ENCODE measurements at places on chromosomes 11 and 22. TPM values are rescaled to one million over a fixed set of nuclear protein-coding genes. Genes with fewer than 3 reads are reported as not detected.

Gene DGCR2
- 81.8 TPM for total RNA-seq

Gene USP2
- total RNA-seq = 1.1 TPM

Gene GRM5
- 9.2 TPM for total RNA-seq

Gene OPCML
- not detected for total RNA-seq

Gene APOBEC3H
- not detected for total RNA-seq

Gene LDLRAD3
- total RNA-seq = 16.2 TPM

Gene RIN1
- total RNA-seq = 17.6 TPM

GRCh38 chr22:49198705-49199084 lies 629.0 kb downstream of the BRD1 start:
- no peak for DNase-seq

DNA sequence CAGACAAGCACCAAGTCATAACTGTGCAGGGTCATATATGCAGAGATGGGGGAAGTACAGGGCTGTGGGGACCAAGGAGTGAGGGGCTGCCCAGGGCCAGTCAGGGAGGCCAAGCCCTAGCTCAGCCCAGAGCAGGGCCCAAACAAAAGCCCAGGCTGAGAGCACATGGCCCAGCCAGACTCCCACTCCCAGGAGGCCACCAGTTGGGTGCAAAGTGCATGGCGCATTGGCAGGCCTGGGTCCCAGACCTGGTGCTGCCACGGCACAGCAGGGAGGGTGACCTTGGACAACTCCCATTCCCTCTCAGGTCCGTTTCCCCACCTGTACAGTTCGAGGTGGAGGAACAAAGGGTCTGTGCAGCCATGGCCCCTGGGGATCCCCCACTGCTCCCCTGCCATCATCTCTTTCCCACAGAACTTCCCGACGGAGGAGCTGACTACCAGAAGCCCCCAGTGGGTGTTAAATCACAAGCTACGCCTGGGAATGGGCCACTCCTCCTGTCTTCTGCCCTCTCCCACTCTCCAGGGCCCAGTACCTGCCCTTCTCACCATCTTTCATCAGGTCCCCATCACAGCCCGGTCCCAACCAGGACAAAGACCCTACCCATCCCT lies 608 bp downstream of the NIPSNAP1 start:
- DNase-seq = no peak

DNA sequence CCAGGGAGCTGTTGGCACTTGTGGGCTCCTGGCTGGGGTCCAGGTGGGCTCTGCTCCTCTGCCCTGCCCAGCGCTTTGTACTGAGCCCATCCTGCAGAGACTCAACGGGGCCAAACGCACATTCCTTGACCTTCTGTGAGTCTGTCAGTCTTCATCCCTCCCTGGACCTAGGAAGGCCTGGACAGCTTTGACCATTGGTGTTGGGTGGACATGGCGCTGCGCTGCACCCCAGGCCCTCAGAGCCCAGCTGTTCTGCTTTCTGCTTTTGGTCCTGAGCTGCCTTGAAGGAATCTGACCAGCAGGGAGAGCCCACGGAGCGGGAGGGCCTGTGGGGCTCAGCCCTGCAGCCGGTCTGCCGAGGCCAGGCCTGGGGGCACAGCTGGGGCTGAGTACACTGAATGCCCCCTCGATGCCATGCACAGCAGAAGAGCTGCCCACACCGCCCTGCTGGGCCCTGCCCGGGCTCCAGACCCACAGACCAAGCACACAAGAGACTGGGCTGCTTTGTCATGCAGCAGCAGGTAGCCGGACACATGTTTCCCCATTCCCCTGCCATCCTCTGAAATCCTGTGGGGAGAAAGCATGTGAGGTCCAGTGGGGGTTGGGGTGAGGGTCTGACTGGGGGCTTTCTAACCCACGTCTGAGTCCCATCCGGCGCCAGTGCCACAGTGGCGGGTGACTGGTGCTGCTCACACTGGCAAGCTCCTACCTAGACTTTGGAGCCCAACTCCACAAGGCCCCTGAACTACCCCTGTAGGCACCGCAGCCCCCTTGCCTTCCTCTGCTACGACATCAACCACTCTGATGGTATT lies 24.1 kb upstream of the CCDC188 start:
- peak; percentile 55 for DNase-seq

GRCh38 chr22:37230673-37231405 lies 13.2 kb downstream of the RAC2 start:
- no peak for DNase-seq

- no peak for DNase-seq
These were observed 2.7 kb downstream of the FAM118A start for GRCh38 chr22:45312415-45312814.

DNA sequence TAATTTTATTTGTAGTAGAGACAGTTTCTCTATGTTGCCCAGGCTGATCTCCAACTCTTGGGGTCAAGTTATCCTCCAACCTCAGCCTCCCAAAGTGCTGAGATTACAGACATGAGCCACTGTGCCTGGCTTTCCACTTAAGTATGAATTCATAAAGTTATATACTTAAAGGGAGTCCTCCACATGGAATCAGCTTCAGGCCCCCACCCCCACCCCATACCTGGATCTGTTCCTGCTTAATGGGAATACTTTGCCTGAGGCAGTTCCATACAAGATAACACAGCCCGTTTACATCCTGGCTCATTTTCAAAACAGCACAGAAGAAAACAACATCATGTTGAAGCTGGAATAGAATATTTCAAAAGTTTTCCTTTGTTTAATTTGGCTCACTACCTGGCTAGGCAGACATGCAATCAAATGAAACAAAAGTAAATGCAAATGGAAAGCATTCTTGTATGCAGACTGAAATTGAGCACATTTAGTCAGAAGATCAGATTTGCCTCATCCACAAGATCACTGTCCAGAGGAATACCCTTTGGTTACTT lies 82.4 kb downstream of the FAT3 start:
- no peak for DNase-seq

GRCh38 chr11:77206264-77207018 lies 78.4 kb downstream of the MYO7A start:
- DNase-seq = no peak

DNA sequence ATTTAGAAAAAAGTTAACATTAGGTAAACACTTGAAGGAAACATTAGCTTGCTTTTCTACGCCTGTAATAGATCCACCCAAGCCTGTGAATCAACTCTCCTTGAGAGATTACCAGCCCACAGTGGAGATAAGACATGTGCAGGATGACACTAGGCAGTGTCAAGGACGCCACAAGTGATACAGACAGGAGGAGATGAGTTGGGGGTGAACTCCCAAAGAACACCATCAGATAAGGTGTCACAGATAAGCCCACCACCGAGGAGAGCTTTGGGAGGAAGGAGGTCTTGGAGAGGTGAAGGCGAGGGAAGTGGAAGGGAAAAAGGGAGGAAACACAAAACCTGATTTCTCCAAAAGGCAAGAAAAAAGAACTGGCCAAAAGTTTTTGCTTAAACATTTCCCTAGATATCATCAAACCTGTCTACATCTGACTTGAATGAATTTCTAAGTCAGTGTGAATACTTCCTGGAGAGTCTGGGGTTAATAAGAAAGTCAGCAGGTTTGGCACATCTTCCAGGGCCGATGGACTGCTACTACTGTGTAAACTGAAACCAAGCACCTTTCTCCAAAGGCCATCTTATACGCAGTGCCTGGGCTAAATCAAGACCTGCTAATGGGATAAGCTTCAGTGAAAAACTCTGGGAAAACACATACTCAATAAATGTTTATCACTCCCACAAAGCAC lies 15.5 kb downstream of the CLTCL1 start:
- DNase-seq = no peak

DNA sequence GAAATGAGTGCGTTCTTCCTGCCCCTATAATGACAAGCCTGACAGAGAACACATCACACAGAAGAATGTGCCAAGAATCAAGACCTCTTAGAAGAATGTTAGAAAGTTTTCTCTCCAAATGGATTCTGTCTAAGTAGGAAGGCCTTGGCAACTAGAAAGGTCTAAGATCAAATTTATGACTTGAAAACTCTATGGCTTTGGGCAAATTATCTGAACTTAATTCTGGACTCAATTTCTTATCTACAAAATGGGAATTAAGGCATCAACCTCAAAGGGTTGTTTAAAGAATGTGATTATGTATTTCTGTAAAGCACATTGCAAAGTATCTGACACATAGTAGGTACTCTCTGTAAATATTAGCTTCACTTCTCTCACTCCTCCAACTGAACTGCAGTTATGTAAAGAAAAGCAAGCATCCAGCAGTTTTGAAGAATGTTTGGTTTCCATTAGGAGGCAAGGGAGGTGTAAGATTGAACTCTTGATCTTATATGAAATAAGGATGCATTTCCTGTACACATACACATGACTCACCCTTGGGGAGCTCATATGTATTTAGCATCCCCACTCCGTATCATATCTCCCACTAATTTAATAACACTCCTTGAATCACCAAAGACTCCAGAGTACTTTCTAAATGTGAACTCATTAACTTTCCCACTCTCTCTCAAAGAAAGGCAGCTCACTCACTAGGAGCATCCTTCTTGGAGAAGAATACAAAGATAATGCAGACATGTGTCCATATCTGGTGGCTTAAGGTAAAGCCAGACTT lies 77.6 kb downstream of the ETS1 start:
- no peak for DNase-seq

DNA sequence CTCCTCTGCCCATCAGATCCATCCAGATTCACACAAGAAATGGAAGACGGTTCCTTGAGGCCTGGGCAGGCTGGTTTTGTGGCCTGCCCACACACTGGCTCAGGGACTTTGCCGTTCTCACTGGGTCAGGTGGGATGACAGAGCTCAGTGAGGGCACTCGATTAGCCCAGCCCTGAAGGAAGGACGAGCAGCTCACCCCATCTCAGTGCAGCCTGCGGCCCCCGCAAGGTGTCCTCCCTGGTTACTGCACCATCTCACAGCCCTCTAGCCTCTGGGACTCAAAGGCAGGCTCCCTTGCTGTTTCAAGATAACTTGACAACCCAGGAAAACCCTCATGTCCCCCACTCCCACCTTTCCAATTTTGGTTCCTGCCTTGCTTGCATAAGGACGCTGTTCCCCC lies 4.2 kb downstream of the SLC16A8 start:
- no peak for DNase-seq

DNA sequence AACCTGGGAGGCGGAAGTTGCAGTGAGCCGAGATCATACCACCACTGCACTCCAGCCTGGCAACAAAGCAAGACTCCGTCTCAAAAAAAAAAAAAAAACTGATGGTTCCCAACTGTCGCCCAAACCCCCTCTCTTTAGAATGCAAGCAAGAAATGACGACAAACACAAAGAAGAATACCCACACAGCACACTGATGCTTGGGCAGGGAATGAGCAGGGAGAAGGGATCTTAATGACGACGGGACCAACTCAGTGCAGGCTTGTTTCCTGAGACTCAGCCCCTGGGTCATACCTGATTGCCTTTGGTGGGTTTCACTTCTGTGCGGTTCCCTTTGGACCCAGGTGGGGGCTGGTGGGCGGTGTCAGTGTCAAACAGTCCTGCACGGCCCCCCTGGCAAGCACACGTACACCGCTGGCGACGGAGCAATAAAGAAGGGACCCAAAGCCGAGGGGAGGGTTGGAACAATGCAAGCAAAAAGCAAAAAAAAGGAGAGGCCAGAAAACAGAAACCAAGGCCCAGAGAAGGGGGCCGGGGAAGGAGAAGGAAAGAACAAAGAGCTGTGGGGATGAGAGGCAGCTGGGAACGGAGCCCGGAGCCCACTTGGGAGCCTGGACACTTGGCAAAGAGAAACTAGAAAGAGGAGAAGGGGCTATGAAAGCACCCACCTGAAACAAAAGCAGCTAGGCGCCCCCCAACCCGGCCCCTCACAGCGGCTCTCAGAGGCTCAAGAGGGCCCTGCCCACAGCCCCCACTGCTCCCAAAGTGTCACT lies 99.6 kb downstream of the CELSR1 start:
- no peak for DNase-seq

Data from Calu3 (cell line).